ENCODE measurements at places on chromosomes 2 and 18. TPM values are rescaled to one million over a fixed set of nuclear protein-coding genes. Genes with fewer than 3 reads are reported as not detected.

Gene ACTG2
- 0.11 TPM for total RNA-seq

Gene IL1B
- 0.42 TPM for total RNA-seq

Gene AQP12A
- not detected for total RNA-seq

Gene RPIA
- 28.8 TPM for total RNA-seq

Gene MEIS1
- 1.5 TPM for total RNA-seq

Gene EVX2
- total RNA-seq: not detected

Gene PFN4
- total RNA-seq: 1.1 TPM

Gene OTX1
- total RNA-seq: 4.3 TPM

Gene CCDC148
- 0.51 TPM for total RNA-seq

Gene CD8B
- total RNA-seq: not detected

Gene CCDC178
- total RNA-seq: not detected

Gene ZNF532
- 29.1 TPM for total RNA-seq

Gene GPR45
- total RNA-seq: not detected

Gene ACTR3
- total RNA-seq: 275 TPM

Gene OTOS
- not detected for total RNA-seq

Gene SMYD1
- not detected for total RNA-seq

Gene ASIC4
- total RNA-seq: 0.06 TPM

Gene ASB18
- total RNA-seq: not detected

Gene OR6B2
- not detected for total RNA-seq

Gene SERPINB13
- total RNA-seq: not detected

Gene UGT1A3
- not detected for total RNA-seq

Gene KIF1A
- total RNA-seq: 0.62 TPM

Gene REG1B
- total RNA-seq: not detected

Gene PMAIP1
- total RNA-seq: 11.9 TPM

Gene RAD51AP2
- not detected for total RNA-seq

Gene DSC1
- not detected for total RNA-seq

Gene FAM110C
- total RNA-seq: 0.14 TPM
